ENCODE measurements at places on chromosomes 3 and 15. TPM values are rescaled to one million over a fixed set of nuclear protein-coding genes. Genes with fewer than 3 reads are reported as not detected.

GRCh38 chr3:30664884-30665283, 58.5 kb downstream of the TGFBR2 start:
- DNase-seq, result no peak

- no peak for DNase-seq
Observed at GRCh38 chr3:128556907-128557306, 63.9 kb upstream of the GATA2 start.

DNA sequence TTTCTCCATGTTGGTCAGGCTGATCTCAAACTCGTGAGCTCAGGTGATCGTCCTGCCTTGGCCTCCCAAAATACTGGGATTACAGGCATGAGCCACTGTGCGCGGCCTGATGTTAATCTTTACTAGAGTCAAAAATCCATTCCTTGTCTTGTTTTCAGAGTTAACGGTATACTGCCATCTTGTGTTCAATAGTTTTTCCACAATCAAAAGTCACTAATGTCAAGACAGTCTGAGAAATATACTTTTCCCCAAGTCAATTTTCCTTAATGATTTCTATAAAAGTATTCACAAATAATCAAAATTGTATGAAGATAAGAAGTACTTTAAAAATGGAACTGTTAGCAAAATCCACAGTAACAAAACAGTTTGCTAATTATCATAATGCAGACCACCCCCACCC, 8.5 kb downstream of the CRBN start:
- DNase-seq, result peak; percentile 11

DNA sequence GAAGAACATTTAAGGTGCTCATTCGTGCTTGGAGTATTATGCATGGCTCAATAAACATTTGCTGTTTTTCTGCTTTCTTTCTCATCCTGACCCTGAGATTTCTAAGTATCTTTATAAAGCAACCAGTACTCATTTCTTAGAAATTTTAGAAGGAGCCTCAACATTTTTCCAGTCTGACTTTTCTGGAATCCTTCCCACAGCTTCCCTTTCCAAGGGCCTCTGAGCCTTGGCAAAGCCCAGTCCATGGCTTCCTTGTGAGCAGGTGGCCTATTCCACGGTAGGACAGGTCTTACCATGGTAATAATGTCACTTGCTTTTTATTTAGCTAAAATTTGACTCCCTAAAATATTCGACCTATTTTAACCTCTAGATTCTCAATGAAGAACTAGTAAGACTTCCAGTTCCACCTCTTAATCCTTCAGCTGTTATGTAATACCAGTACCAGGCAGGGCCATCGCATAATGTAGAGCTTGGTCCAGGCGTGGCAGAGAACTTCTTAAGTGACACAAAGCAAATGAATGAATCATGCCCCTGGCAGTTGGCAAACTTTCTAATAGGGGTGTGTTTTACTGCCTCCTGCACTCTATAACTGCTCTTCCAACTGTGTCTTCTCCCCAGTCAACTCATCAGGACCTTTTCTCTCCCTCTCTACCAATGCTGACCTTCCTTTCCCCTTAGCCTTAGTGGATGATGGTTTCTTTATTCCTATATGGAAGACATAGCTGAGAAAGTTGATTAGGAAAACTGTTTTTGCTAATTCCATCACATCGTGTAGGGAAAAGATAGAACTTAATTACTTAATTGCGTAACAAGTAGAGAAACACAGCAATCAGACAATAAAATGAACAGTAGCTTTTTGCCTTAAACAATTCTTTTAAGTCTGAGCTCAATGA, 894 bp upstream of the TM4SF4 start:
- DNase-seq, result no peak

LMAN1L gene
- total RNA-seq, result 0.11 TPM

All from spinal cord (tissue), 10 donors.